Right renal cortex interstitium (tissue), 3 donors: ENCODE measurements at places on chromosomes 7 and 10. TPM values are rescaled to one million over a fixed set of nuclear protein-coding genes. Genes with fewer than 3 reads are reported as not detected.

GRCh38 chr10:53123311-53123710 lies 350.7 kb upstream of the MBL2 start:
- no peak for DNase-seq

Gene OPN4
- not detected for polyA plus RNA-seq

DNA sequence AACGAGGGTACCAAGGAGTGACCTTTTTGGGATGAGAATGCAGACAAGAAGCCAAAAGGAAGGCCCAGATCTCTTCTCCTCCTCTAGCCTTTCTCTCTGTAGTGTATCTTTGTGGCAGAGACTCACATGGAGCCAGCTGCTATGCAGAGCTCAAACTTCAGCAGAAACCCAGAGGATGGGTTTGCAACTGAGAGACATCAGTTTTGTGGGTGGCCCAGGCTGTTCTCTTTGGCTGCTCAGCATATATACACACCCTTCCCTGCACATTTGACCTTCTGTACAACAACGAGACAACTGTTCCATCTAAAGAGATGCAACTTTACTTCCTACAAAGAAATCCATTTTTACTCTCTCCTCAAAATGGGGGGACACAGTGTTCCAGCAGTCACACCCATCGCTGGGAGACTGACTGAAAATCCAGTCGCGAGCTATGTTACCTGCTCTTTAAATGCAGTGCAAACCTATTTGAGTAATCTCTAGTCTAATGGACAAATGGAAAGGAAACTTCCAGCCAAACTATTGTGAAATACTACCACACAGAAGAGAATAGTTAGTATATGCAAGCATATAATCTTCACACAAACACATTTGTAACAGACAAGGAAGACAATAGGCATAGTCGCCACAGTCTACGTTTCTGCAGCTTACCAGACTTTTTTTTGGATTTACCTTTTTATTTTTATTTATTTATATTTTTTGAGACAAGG lies 51.2 kb downstream of the GTF2I start:
- no peak for DNase-seq

- no peak for DNase-seq
Observed at GRCh38 chr7:157406971-157407370, 70.2 kb downstream of the DNAJB6 start.

DNA sequence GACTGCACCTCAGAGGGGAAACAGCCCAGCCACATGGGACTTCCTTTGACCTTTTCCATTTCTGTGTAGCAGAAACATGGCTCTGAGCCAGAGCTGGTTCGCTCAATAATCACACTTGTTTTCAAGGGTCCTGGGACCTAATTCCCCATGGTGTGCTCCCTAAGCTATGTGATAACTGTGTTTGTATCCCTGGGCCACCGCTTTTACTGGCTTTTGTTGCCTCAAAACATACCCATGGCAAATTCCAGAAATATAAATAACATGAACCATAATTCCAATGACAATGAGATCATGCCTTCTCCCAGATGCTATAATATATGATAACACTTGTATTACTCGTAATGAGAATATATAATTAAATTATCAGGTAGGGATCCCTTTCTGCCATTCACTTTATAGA lies 196.4 kb downstream of the GFRA1 start:
- DNase-seq, result no peak

DNA sequence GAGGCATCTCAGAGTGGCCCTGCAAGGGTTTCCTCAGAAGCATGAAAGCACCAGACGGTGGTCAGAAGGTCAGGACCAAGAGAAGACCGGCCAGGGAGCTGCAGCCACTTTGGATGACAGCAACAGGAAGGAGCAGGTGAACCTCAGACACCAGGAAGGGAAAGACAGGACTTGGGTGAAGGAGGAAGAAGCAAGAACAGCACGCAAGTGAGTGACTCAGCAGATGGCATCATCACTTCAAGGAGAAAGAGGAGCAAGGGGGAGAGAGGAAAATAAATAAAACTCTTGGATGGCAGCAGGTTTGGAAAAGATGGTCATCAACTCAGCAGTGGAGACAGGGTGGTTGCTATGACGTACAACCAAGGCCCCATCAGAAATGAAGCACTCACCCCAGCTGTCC lies 31.6 kb downstream of the NCAPG2 start:
- DNase-seq, result no peak

DNA sequence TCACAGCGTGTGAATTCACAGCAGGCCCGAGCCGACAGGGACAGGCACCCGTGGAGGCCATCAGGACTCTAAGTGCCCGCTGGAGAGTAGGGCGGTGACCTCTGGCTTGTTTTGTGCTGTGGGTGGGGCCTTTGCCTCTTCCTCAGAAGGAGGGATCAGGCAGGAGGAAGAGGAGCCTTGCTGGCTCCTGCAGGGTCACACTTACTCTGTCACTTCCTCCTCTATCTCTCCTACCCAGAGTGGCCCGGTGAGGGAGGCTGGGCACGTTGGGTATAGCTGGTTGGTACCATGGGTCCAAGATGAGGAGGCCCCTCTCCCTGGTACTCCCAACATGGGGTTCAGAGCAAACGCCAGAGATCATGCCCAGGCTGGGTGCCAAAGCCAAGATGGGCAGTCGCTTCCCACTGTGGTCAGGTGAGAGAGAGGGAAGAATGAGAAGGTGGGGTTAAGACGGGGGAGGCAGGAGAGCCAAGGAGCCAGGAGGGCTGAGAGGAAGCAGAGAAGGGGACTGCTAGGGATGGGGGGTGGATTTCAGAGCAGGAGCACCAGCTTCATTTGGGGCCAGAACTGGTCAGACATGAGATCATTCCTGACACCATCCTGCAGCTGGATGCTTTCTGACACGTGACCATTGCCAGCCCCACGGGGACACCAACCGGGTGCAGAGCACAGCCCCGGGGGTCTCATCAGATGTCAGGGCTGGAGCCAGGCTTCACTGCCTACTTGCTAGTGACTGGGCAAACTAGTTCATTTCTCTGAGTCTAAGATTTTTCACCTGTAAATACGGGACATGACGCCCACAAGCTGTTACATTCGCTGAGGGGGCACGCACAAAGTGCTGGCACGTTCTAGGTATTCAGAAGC lies 54.8 kb upstream of the CACUL1 start:
- DNase-seq, result no peak

- DNase-seq, result no peak
Observed at GRCh38 chr7:8561449-8561848, 128.0 kb downstream of the NXPH1 start.

DNA sequence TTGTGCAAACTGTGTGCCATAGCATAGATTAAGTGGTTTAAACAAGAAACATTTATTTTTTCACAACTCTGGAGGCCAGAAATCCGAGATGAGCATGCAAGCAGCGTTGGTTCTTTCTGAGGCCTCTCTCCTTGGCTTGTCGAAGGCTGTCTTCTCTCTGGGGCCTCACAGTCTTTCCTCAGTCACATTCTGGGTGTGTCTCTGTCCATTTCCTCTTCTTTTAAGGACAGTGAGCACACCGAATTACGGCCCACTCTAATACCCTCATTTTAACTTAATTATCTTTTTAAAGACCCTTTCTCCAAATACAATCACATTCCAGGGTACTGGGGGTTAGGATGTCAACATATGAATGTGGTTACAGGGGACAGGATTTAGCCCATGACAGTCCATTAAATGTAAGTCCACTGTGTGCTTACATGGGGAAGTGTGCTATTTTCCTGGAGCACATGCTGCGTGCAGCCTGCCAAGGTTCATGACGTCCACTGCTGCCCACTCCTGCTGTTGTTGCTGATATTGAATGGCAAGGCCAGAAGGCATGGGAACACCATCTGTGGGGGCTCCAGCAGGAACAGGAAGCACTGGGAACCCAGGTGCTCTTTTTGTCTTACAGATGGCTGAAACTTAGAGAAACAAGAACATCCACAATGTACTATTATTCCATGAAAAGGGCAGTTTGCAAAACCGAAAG lies 365.5 kb downstream of the GALNT17 start:
- DNase-seq, result no peak

Gene SEMA4G
- polyA plus RNA-seq, result 48.1 TPM

DNA sequence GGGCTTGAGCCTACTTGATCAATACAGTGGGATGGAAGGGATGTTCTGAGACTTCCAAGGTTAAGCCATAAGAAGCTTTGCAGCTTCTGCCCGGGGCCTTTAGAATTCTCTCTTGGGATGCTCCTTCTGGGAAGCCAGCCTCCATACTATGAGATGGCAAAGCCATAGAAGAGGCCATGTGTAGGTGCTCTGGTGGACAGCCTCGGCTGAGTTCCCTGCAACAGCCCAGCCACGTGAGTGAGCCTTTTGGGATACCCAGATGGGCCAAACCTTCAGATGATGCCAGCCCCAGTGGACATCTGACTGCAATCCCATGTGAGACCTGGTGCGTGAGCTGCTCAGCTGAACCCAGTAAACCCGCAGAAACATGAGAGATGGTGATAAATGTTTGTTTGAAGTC lies 370.6 kb downstream of the RPS24 start:
- no peak for DNase-seq

Gene MDFIC
- 32.0 TPM for polyA plus RNA-seq

GRCh38 chr10:60073397-60073780 lies 167.0 kb upstream of the CCDC6 start:
- no peak for DNase-seq
